ENCODE measurements at places on chromosomes 2 and 18. TPM values are rescaled to one million over a fixed set of nuclear protein-coding genes. Genes with fewer than 3 reads are reported as not detected.
A peak's percentile ranks its signal among the peaks of the same experiment; 100 is the strongest.

- H3K27ac ChIP-seq, result no peak overlapping the region
- H3K36me3 ChIP-seq, result no peaks in the 10 kb centered on the region
- H3K4me1 ChIP-seq, result peaks cover 15% of the 10 kb centered on the region
- no peak overlapping the region for H3K4me3 ChIP-seq
- DNase-seq, result peak; percentile 85
- no peaks in the 10 kb centered on the region for H3K27me3 ChIP-seq
These were observed 4.4 kb upstream of the RMC1 start for GRCh38 chr18:23498877-23499276.

DNA sequence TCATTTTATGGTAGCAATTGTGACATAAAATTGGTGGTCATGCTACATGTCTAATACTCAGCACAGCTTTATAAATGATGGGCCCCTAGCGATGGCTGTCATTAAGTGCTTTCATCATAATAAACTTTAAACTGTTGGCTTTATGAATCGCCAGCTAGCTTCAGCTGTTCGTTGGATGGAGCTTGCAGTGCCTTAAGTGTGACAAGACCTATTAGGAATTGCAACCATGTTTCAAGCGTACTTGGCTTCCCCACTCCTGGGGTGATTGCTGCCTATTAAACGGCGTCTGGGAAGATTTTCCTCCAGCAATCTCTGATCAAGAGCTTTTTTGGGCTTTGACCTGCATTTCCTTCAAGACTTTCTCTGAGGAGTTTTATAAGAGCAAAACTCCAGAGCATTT lies 164.5 kb upstream of the SIX3 start:
- peaks cover 8% of the 10 kb centered on the region for H3K4me1 ChIP-seq
- DNase-seq, result no peak
- H3K36me3 ChIP-seq, result peaks cover 11% of the 10 kb centered on the region
- H3K27ac ChIP-seq, result no peak overlapping the region
- H3K27me3 ChIP-seq, result no peaks in the 10 kb centered on the region

GRCh38 chr2:142445551-142446072 lies 314.8 kb upstream of the LRP1B start:
- no peaks in the 10 kb centered on the region for H3K27me3 ChIP-seq
- H3K4me3 ChIP-seq, result no peak overlapping the region
- H3K36me3 ChIP-seq, result no peaks in the 10 kb centered on the region
- H3K4me1 ChIP-seq, result no peaks in the 10 kb centered on the region

Gene CNTNAP5
- not detected for total RNA-seq

DNA sequence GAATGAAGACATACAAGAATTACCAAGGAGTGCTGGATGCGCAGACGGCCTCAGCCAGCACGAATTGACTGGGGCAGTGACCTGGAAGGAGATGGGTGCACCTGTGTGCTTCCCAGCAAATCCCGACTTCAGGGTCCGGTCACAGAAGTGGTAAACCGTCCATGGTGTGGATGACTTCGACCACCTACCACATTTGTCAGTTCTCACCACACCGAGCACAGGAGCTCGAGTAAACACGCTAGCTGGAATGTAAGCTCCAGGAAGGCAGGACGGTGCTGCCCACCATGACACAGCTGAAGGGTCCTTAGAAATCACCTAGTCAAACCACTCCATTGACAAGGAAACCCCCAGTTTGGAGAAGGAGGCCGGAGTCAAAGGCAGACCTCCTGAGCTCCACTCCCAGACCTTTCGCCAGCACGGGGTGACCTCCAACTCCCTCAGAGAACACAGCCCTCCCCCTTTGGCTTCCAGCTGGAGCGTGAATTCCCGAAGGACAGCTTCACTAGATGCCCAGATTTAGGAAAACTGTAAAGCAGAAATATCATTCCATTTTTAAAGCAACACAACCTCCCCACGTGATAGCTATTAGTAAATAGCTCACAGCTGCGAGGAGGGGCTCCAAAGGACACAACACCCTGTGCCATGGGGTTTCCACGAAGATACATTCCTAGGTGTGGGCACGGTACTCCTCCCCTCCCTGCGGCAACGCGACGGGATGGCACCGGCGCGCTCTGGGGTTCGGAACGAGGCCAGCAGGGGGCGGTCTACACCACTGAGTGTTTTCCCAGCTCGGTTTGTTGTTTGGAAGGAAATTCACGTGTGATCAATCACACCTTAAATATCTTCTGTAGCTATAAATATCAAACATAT lies 34.1 kb upstream of the GNAL start:
- DNase-seq, result peak; percentile 71
- no peaks in the 10 kb centered on the region for H3K36me3 ChIP-seq
- no peak overlapping the region for H3K27ac ChIP-seq
- H3K27me3 ChIP-seq, result peaks cover 39% of the 10 kb centered on the region

- H3K27me3 ChIP-seq, result no peaks in the 10 kb centered on the region
- H3K27ac ChIP-seq, result no peak overlapping the region
- no peaks in the 10 kb centered on the region for H3K36me3 ChIP-seq
- H3K4me3 ChIP-seq, result no peak overlapping the region
- no peak for DNase-seq
These were observed 1292.8 kb downstream of the DSC3 start for GRCh38 chr18:29749704-29750103.

DNA sequence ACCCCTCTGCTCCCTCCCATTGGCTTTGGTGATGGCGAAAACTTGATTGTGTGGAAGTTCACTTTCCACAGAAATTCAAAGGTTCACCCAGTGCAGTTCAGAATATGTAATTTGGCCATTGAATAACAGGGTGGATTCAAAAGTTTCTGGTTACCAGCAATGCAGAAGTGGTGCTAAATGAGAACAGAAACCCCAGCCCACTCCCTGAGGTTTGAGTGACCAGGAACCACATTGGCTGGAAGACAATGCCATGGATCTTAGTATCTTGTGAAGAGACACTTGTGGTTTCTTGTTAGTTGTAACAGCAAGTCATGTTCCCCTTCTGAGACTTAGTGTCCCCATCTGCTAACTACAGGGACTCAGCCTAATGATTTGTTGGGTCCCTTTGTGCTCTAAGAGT lies 49.8 kb downstream of the QPCT start:
- H3K27me3 ChIP-seq, result no peaks in the 10 kb centered on the region
- H3K4me1 ChIP-seq, result peaks cover 15% of the 10 kb centered on the region
- no peak overlapping the region for H3K27ac ChIP-seq
- H3K36me3 ChIP-seq, result no peaks in the 10 kb centered on the region

DNA sequence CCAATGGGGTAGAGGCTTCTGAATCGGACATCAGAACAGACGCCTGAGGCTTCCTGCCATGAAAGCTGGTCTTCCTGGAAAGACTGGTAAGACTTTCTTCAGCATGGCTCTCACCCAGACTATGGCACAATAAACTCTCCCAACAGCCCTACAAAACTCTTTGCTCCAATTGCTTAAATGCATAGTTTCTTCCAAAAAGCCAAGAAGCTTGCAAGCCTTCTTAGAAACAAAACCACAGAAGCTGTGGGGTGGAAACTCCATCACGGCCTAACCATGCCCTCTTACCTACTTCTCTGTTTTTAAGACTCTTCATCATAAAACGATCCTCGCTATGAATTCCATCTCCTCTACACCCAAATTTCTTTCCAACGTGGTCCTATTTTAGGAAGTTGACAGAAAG lies 48.2 kb downstream of the PAX8 start:
- peaks cover 2% of the 10 kb centered on the region for H3K36me3 ChIP-seq
- peaks cover 16% of the 10 kb centered on the region for H3K4me1 ChIP-seq
- H3K4me3 ChIP-seq, result no peak overlapping the region
- DNase-seq, result no peak

Gene RNASEH1
- 23.0 TPM for total RNA-seq

Gene CAPN14
- total RNA-seq, result 1.1 TPM

DNA sequence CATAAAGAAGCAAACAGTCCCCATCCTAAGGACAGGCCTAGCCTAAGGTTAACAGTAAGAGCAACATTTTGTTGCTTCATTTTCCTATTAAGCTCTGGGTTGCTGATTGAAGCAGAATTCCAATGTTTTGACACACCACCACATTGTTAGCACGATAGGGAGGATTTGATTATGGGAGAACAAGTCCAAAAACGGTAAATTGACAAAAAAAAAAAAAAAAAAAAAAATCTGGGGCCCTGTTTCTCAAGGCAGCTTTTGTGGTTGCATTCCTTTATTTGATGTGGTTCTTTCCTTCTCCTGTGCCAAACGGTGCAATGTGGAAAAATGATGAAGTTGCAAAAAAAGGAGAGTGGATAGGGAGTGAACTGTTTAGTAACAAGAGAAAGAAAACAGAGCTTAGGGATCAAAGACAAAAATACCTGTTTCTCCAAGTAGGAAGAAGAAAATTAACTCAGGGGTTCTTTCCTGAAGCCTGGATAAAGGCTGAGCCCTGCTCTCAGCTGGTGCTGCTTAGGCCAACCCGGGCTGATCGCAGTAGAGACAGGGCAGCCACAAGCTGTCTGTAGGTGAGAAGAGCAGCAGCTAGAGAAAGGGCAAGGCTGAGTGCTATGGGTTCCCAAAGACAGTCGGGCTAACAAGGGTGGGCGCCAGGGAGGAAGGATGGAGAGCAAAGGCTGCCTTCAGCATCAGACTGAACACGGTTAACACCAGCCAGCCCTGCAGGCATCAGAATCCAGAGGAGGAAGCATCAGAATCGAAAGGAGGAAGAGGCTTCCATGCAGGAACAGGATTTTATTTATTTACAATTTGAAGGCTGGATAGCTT lies 167.8 kb upstream of the FOSL2 start:
- no peak overlapping the region for H3K4me3 ChIP-seq
- H3K27ac ChIP-seq, result no peak overlapping the region
- H3K27me3 ChIP-seq, result no peaks in the 10 kb centered on the region
- DNase-seq, result no peak
- H3K36me3 ChIP-seq, result no peaks in the 10 kb centered on the region

- H3K4me3 ChIP-seq, result no peak overlapping the region
- DNase-seq, result no peak
- no peaks in the 10 kb centered on the region for H3K36me3 ChIP-seq
- no peak overlapping the region for H3K27ac ChIP-seq
- peaks cover 24% of the 10 kb centered on the region for H3K4me1 ChIP-seq
These were observed 46.1 kb downstream of the SERTAD2 start for GRCh38 chr2:64607381-64608304.

- H3K27ac ChIP-seq, result no peak overlapping the region
- H3K4me1 ChIP-seq, result peaks cover 8% of the 10 kb centered on the region
- H3K27me3 ChIP-seq, result no peaks in the 10 kb centered on the region
- peaks cover 2% of the 10 kb centered on the region for H3K36me3 ChIP-seq
- no peak for DNase-seq
These were observed 10.7 kb upstream of the HNRNPA3 start for GRCh38 chr2:177201919-177202346.

- H3K27ac ChIP-seq, result no peak overlapping the region
- H3K36me3 ChIP-seq, result no peaks in the 10 kb centered on the region
- H3K27me3 ChIP-seq, result no peaks in the 10 kb centered on the region
These were observed 105.5 kb downstream of the COLEC12 start for GRCh38 chr18:394987-395362.

- H3K4me1 ChIP-seq, result peaks cover 5% of the 10 kb centered on the region
- H3K27ac ChIP-seq, result no peak overlapping the region
- DNase-seq, result no peak
- H3K27me3 ChIP-seq, result peaks cover 4% of the 10 kb centered on the region
These were observed 75.1 kb downstream of the RFTN2 start for GRCh38 chr2:197600306-197600705.

- H3K4me3 ChIP-seq, result no peak overlapping the region
- H3K27me3 ChIP-seq, result no peaks in the 10 kb centered on the region
- H3K4me1 ChIP-seq, result peaks cover 9% of the 10 kb centered on the region
- no peak for DNase-seq
- peaks cover 1% of the 10 kb centered on the region for H3K36me3 ChIP-seq
These were observed 23.4 kb downstream of the MYO7B start for GRCh38 chr2:127558911-127559310.

- H3K36me3 ChIP-seq, result no peaks in the 10 kb centered on the region
- no peak overlapping the region for H3K4me3 ChIP-seq
- peaks cover 3% of the 10 kb centered on the region for H3K27me3 ChIP-seq
- no peak overlapping the region for H3K27ac ChIP-seq
- no peaks in the 10 kb centered on the region for H3K4me1 ChIP-seq
- DNase-seq, result no peak
These were observed 101.6 kb downstream of the AP1S3 start for GRCh38 chr2:223735659-223736244.

Gene LCT
- 0.07 TPM for total RNA-seq

GRCh38 chr2:113117541-113118262 lies 9.7 kb upstream of the IL1RN start:
- DNase-seq, result peak; percentile 74
- H3K4me1 ChIP-seq, result peaks cover 14% of the 10 kb centered on the region
- no peaks in the 10 kb centered on the region for H3K36me3 ChIP-seq
- H3K27ac ChIP-seq, result no peak overlapping the region
- H3K27me3 ChIP-seq, result no peaks in the 10 kb centered on the region

DNA sequence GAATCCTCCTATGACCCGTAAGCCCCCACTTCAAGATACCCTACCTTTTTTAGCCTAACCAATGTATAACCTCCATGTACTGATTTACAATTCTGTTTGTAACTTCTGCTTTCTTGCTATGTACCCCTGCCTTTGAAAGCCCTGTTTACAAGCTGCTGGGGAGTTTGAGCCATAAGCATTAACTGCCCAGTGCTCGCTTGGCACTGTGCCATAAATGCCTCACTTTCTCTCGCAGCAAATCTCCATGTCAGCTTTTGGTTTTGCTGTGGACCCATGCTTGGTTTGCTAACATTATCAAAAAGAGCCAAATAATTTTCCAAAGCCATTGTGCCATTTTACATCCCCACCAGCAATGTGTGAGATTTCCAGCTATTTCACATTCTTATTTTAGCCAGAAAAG lies 51.8 kb downstream of the TEX51 start:
- H3K27ac ChIP-seq, result no peak overlapping the region
- H3K36me3 ChIP-seq, result no peaks in the 10 kb centered on the region

Gene CYTIP
- 610 TPM for total RNA-seq

GRCh38 chr2:23502096-23502495 lies 117.1 kb downstream of the KLHL29 start:
- H3K4me1 ChIP-seq, result peaks cover 3% of the 10 kb centered on the region
- no peaks in the 10 kb centered on the region for H3K27me3 ChIP-seq
- no peak overlapping the region for H3K27ac ChIP-seq
- H3K4me3 ChIP-seq, result no peak overlapping the region

Gene GAL3ST2
- not detected for total RNA-seq

DNA sequence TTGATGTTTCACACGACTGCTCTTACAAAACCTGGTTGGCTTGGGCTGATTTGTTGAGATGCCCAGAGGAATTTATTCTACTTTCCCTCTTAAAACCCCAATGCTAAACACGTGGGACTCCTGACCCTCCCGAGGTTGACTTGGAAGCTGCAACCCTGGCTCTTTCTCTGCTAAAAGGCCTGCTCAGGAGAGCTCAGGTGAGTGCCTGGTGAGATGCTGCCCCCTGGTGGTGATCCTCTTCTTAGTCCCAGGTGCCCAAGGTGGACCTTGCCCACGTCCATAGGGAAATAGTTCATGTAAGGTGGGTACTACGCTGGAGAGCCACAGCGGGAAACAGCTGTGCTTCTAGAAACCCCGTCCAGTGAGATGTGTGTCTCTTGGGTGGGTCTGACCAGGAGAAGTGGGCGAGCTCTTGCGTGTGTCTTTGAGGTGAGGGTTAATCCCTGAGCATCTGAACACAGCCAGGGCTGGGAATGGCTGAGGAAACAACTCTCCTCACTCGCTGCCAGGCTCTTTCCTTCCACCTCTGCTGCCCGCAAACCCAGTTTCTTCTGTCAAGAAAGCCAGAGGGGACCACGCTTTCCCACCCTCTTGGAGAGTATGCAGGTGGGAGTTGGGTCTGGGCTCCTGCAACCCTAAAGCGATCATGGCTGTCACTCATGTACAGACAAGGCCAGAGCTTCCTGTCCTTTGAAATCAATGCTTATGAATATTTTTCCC lies 25.5 kb upstream of the PXDN start:
- peak; percentile 73 for DNase-seq
- no peak overlapping the region for H3K4me3 ChIP-seq
- H3K27me3 ChIP-seq, result peaks cover 2% of the 10 kb centered on the region
- no peak overlapping the region for H3K27ac ChIP-seq
- no peaks in the 10 kb centered on the region for H3K36me3 ChIP-seq

Measured in activated naive CD4-positive, alpha-beta T cell treated with anti-CD3 and anti-CD28 coated beads for 36 hours (primary cell).